ENCODE measurements at places on chromosomes 5 and 9.
A peak's percentile ranks its signal among the peaks of the same experiment; 100 is the strongest.

- DNase-seq = no peak
These were observed 8.5 kb downstream of the DMXL1 start for GRCh38 chr5:119079318-119079921.

- DNase-seq = no peak
These were observed 139.7 kb downstream of the TLE1 start for GRCh38 chr9:81549500-81550206.

DNA sequence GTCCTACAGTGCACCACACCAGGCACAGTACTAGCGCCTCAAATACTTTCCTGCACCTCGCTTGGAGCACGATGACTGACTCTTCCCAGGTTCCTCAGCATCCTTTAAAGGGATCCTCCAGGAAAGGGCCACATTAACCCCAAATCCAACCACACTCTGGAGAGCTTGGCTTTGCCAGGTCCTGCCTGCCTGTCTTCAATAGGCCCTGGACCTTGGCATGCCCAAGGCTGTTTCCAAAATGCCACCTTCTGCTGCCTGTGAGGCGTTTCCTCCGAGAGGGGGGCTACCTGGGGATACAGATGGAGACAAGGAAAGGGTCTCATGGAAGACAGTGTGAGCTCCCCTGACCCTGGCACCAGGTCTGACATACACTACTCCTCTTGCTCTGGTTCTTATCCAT, 169.9 kb downstream of the DAB2IP start:
- DNase-seq = no peak

DNA sequence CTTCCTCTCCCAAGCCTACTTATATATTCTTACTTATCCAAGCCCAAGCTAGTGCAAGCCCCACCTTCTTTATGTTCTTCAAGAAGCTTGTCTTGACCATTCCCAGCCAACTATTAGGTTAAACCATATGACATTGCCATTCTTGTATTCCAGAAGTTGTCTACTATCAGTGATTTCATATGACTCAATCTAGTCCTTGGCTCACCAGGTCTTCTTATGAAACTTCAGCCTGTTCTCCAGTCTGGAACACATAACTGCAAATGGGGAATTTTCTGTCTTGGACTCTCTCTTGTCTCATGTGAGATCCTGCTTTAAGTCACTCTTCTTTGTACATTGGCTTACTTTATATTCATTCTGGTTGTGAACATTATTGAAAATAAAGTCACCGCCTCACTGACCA, 130.7 kb downstream of the TTLL11 start:
- DNase-seq = no peak

DNA sequence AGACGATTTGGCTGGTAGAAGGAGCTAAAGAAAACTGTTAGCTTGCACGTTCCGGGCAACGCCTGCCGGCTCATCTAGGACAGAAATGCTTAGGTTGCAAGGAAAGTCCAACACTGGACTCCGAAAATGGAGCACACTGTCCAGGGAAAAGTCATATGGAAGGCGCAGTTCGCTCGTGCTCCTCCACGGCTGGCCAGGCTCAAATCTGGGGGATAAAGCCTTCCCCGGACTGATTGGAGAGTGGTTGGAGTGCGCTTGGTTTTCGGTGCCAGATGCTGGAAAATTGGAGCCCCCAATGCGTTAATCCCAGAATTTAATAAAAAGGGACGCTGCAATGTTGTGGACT, 955 bp downstream of the CDH6 start:
- DNase-seq = no peak

DNA sequence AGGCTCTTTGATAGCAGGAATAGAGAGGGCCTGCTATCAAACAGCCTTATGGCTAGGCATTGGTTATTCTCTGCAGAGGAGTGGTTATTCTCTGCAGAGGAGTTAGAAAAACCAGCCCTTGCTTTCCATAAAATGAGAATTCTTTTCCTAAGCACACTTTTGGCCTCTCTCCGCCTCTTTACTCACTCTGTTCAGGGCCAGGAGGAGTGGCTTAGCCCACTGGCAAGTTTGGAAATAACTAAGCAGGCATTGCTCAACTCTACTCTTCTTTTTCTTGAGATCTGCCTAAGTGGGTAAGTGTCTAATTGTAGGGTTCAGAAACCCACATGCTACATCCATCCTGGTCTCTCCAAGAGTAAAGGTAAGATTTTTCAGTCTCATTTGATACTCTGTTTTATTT, 341.7 kb downstream of the KIAA0825 start:
- DNase-seq = no peak

DNA sequence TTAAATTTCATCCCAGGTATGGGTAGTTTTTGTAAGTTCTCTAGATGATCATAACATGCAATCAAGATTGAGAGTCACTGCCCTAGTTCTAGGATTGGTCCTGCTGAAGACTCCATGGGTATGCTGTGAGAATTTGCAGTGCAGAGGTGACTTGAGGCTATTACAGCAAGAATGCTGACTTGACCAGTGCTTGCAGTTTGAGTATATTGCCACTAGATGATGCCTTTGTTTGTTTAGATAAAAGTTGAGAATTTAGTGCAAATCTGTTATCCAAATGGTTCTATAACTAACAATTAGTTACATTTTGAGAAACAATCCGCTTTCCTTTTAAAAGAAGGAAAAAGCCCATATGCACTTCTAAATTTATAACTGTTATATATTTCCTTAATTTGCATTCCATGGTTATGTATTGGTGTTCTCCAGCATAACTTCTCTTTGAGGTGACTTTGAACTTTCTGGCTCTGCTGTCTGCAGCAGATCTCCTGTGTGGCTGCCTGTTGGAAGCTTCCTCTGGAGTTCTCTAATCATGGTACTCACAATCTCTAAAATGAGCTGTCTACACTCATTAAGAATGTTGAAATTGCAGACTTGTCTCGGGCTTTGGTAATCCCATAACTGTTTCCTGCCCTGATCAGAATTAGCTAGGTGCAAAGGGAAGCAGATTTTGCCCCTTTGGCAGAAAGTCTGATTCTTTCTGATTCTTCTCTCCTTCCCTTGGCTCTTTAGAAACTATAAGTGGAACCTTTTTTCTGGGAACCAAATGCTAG, 24.9 kb downstream of the MELK start:
- DNase-seq = no peak

DNA sequence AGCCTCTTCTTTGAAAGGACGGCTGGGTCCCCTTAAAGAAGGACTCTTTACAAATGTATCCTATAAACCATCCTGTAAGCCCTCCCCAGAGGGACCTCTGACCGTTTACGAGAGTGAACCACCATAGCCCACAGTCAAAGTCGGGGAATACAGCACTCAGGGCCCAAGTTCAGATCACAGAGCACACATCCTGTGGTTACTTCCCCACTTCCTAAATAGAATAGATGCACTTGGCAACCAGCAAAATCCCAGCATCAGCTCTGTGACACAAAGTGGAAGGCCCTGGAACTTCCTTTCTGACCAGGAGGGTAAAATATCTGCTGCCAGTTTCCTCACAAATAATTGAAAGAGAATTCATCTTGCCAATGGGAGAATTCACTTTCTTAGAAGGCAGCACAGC, 6.9 kb upstream of the IGFBPL1 start:
- DNase-seq = no peak

DNA sequence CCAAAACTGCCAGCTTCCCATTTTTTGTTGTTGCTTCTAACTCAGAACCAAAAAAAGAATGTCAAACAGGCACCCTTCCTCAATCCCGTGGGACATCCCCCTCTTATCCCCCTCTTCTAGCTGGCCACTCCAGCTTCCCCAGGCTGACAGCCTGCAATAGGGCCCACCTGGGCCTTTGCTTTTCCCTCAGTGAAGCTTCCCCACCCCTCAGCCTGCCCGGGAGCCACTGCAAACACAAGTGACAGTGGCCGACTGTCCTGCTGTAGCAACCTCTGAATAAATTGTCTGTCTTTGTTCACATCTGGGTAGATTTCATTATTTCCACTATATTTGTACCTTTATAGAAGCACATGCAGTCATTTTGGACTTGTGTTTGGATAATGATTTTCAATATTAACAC, 245.3 kb downstream of the GADD45G start:
- no peak for DNase-seq

DNA sequence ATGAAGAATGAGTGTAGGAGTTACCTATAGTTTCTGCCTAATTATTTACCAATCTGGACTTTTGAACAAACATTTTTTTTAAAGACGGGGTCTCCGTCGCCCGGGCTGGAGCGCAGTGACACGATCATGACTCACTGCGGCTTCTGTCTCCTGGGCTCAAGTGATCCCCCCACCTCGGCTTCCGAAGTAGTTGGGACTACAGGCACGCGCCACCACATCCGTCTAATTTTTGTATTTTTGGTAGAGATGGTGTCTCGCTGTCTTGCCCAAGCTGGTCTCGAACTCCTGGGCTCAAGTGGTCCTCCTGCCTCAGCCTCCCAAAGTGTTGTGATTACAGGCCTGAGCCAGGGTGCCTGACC, 1.5 kb downstream of the CTNNA1 start:
- no peak for DNase-seq

DNA sequence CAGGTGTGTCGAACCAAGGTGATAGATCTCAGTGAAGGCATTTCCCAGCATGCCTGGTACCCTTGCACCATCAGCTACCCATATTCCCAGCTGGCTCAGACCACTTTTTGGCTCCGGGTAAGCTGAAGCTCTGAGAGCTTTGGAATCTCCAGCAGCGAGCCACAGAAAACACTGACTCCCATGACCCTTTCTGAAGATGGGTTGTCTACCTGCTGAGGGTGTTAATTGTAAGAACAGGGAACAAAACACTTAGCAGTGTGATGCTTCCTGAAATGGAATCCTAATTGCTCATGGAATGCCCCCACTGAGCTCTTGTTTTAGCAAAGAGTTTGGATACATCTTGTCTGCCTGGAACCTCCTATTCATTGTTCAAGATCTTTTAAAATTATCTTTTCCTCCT, 177.7 kb downstream of the PAPPA start:
- DNase-seq = no peak

DNA sequence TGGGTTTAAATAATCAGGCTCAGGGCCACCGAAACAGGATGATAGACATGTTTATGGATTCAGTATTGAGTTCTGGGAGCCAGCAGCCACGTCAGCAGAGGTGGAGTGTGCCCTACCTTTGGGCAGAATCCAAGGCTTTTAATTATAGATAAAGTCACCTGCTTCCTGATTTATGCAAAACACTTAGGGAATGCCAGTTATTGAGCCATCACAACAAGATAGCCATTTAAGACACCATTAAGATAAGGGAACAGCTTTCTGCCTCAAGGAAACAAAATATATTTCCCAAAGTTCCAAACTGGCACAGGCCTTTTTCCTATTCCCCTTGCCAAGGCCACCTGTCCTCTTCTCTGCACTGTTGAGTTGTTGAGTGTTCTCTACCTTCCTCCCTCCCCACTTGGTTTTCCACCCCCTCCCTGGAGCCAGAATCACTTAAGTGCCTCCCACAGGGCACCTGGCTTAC, 2.4 kb downstream of the CCL28 start:
- no peak for DNase-seq

DNA sequence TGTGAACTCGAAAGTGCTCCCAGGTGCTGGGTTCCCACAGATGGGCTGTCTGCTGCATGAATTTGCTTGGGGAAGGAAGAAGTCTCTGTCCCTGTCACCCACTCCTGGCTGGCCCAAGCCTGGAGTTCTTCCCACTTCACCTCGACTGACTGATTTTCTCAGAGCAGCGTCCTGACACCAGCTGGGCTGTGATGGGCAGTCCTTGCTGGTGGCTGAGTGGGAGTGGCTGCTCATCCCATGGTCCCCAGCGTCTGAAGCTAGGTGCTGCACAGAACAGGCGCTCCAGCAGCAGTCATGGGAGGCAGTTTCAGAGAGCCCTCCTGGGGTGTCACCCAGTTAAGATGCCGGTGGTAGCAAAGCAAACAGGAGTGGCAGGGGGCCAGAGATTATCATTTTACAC, 10.1 kb upstream of the NEURL1B start:
- no peak for DNase-seq

- DNase-seq = peak; percentile 40
These were observed 13.1 kb downstream of the GPRIN1 start for GRCh38 chr5:176596689-176597416.

- DNase-seq = no peak
These were observed 151.7 kb downstream of the PPP2R2B start for GRCh38 chr5:146726891-146727290.

DNA sequence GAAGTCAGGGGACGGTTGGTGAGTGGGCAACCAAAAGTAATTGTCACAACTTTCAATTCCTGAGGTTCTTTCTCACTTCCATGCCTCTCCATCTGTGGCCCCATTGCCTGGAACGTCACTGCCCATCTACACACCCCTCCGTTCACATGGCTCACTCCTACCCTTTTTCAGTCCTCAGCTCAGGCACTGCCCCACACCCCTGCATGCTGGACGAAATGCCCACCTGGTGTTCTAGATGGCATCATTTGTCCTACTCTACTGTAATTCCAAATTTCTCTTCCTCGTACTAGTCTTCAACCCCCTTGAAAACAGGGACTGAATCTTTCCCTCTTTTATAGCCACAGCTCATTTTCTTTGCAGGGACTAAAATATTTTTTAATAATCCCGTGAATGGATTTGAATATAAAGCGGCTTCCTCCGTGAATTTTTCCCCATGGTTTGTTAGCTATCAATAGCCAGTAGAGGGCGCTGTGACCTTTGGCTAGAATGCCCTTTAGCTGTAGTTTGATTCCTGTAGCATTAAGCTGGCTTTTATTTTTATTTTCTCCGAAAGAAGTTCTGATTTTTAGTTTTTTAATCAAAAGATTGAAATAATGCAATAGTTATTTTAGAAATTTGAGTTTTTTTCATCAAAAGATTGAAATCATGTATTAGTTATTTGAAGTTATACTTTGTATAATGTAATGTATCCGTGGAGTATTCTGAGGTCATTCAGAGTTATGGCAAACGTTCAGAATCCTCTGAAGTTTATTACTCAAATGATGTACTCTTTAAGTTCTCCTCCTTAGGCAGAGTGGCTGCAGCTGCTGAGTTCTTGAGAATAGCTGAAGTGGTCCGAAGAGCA, 232.1 kb downstream of the SH3GL2 start:
- peak; percentile 16 for DNase-seq

GRCh38 chr5:117881426-117882230, 1106.7 kb downstream of the DTWD2 start:
- DNase-seq = no peak

DNA sequence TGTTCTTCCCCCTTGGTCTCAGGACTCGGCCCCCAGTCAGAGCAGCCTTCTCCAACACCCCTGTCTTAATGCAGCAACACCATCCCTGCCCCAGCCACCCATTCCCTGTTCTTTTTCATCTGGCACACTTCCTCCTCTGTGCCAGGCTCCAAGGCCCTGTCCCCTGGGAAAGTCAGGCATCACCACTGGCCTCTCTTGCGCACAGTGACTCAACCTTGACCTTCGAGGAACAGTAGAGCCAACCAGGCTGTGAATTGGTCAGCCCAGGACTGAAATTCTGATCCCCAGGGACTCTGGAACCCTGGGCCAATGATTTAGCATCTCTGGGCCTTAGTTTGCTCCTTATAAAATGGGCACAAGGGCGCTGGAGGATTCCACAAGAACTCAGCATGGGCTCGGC, 10.5 kb upstream of the RALGDS start:
- no peak for DNase-seq
